Stromal cell of bone marrow (primary cell): ENCODE measurements at places on chromosomes 2 and 18.
A peak's percentile ranks its signal among the peaks of the same experiment; 100 is the strongest.

DNA sequence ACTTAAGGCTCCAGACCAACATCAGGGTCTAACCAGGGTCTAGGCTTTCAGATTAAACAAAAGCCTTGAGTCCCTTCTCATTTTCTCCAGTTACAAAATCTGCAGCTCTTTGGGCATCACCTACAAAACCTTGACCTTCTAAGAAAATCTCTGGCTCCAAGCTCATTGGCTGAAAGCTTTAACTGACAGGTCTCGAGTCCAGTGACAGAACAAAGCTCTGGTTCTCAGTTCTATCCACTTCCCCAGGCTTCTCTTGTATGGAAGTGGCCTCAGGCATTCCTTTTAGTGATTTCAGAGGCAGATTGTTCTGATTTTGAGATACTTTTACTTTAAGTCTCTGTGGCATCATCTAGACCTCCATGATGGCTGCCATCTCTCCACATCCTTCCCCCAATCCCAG lies 11.3 kb downstream of the SIX2 start:
- no peak for DNase-seq

GRCh38 chr2:204220896-204221295 lies 284.3 kb downstream of the ICOS start:
- DNase-seq = no peak

DNA sequence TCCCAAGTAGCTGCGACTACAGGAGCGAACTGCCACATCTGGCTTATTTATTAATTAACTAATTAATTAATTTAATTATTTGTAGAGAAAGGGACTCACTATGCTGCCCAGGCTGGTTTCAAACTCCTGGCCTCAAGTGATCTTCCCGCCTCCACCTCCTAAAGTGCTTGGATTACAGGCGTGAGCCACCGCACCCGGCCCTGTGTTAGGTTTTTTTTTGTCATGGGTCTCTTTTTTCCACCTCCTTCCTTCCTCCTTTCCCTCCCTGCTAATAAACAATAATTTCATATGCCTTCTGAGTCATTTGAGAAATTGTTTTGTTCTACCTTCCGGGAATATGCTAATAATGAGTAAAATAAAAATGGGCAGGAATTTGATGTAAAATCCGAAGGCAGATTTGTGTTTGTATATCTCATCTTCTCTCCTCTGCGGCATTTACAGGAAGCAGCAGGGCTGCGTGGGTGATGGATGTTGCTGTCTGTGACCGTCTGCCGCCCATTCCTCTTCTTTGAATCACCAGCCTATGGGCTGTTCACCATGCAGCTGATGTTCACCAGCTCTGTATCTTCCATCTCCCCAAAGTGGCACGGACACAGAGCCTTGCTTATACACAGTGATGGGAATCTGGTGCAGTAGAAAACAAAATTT lies 89.9 kb downstream of the ACSL3 start:
- no peak for DNase-seq

- no peak for DNase-seq
Measured at GRCh38 chr2:222891890-222892289, 31.1 kb downstream of the ACSL3 start.

GRCh38 chr2:72788756-72789155 lies 37.1 kb downstream of the EXOC6B start:
- peak; percentile 90 for DNase-seq

GRCh38 chr2:195572895-195573683 lies 83.9 kb upstream of the SLC39A10 start:
- no peak for DNase-seq

GRCh38 chr2:216596236-216596979 lies 36.8 kb upstream of the IGFBP2 start:
- DNase-seq = no peak
